ENCODE measurements at places on chromosomes 3 and 15. TPM values are rescaled to one million over a fixed set of nuclear protein-coding genes. Genes with fewer than 3 reads are reported as not detected.

The PTPRG gene
- total RNA-seq, result 4.6 TPM

The LRRIQ4 gene
- total RNA-seq, result 0.09 TPM

DNA sequence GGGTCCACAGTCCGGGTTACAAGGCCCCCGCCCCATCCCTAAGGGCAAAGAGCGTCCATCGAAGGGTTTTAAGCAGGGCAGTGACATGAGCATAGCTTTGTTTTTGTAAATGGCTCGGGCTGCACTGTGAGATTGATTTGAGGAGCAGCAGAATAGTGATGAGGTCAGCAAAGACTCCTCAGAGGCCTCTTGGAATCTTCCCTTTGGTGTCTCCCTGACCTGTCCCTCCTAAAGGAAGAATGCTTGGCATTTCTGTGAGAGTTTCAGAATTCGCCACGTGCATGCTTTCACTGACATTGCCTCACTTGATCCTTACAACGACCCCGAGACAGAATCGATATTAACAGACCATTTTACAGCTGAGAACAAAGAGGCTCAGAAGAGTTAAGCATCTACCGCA lies 20.3 kb downstream of the LAMP3 start:
- no peak for DNase-seq

DNA sequence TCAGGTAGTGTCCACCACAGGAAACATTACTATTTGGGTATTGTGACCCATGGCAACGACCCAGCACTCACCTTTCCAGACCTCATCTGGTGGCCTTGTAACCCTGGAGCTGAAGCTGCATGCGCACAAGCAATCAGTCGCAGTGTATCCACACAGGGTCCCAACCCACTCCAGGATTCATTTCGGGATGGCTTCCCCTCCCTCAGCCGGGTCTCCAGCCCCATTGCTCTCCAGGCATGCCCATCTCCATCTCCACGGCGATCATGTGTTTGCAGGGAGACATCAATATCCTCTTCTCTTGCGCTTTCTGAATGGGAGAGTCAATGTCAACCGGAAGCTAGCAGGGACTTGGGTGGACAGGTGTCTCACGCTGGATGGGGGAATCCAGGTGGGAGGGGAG lies 35.2 kb downstream of the GOLGA6L2 start:
- DNase-seq, result no peak

GRCh38 chr3:196227629-196228493 lies 11.5 kb downstream of the SLC51A start:
- no peak for DNase-seq

The TAGLN3 gene
- 0.33 TPM for total RNA-seq

DNA sequence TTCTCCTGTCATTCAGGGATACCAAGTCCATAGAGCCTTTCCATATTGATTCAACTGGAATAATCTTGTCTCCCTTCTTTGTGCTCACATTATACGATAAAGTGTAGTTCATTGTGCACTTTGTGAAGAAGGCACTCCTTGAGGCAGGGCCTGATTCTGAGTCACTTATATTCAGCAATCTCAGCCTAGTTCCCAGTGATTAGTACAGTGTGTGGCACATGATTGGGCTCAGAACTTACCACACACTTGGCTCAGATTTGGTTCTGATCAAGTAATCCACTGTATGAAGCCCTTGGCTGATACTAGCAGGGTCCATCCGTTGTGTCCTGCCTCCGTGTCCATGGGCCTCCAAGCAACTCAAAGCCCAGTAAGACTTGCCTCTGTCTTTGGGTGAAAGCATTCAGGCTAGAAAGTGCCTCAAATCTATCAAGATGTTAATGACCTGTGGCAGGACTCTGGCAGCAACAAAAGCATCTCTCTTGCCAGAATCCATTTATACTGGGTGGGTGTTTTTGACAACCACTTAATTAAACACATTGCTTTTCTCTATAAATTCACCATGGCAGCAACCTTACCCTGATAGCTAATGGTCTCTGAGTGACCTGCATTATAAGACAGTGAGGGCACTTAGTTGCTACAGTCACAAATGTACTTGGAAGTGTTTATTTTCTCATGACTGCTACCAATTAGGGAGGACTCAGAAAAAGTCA lies 51.3 kb downstream of the TPRG1 start:
- DNase-seq, result peak; percentile 34

- no peak for DNase-seq
Observed at GRCh38 chr3:129658110-129658843, 51.8 kb upstream of the PLXND1 start.

DNA sequence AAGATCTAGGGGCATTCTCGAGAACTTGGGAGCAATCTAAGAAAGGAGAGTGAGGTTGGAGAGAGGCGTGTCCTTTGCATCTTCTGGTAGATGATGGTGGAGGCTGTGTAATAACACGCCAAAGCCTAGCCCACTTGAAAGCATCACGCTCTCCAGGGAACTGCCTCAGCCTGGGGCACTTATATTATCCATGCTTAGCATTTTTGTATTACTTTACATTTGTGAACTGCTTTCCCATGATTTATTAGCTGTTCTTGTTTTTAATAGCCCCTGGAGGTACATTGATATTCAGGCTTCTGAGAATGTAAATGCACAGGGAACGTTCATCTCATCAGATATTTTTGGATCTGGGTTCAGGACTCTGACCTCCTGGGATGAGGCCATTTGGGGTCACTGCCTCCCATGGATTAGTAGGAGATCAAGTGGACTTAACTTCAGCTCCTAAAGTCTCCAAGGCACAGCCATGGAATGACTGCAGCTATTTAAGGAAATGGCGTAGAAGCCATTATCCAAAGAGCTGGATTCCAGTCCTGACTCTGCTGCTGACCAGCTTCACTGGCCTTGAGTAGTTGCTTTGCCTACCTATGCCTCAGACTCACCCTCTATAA lies 124.9 kb downstream of the LPP start:
- no peak for DNase-seq

- DNase-seq, result no peak
Observed at GRCh38 chr3:174907628-174908407, 48.7 kb downstream of the NAALADL2 start.

The GPR62 gene
- total RNA-seq, result not detected

The ASB14 gene
- total RNA-seq, result not detected

DNA sequence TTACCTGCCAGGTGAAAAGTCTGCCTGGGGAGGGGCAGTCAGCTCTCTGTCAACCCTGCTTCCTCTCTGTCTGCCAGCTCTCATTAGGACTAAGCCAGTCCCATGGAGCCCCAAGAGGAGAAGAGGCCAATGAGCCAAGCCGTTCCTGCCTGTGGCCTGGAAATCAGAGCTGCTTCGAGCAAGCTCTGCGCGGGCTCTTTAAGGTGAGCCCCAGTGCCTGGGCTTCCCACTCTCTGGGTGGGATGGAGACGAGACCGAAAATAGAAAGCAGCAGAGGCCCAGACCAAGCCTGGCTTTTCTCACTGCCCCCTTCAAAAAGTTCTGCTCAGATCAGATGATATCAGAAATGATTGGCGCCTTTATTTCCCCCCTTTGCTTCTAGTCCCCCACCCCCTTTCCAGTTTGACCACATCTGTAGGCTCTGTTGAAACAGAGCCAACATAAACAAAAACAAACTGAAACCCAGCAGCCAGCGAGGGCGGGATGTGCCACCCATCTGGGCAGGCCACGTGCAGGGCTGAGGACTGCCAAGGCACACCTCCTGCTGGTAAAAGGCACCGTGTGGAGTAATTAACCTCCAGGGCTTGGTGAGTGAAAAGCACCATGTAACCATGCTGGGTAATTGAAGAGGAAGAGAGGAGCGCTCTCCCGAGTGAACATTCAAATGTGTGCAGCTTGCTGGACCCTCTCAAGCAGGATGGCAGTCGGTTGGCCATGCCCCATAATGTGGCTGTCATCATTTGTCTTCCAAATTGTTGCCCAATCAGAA lies 471.0 kb upstream of the PROK2 start:
- peak; percentile 66 for DNase-seq

DNA sequence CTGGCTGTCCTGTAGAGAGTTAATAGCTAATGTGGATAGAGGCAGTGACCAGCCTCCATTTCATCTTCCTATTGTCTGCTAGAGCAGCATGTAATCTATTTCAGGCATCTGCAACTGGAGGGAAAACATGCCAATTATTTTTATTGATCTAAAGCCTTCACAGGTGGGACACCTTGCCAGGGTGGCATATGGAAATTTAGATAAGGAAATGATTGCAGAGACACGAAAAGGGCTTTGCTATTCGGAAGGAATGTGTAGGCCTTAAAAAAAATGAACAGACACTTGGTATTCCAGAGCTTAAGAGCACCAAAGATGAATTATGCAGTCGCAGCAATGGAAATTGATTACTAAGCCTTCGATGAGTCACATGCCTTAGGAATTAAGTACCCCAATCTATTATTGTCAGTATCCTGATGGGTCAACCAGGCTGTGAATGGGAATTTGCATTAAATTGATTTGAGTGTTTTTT lies 454.7 kb downstream of the SQOR start:
- no peak for DNase-seq

The STAC gene
- not detected for total RNA-seq

GRCh38 chr3:170727754-170728153 lies 141.9 kb upstream of the SLC7A14 start:
- DNase-seq, result no peak

GRCh38 chr3:174869448-174869847 lies 10.3 kb downstream of the NAALADL2 start:
- DNase-seq, result no peak

The SUCLG2 gene
- 33.2 TPM for total RNA-seq

The TRANK1 gene
- 2.3 TPM for total RNA-seq

The IQCF6 gene
- not detected for total RNA-seq

GRCh38 chr15:81025721-81026370 lies 25.1 kb downstream of the TLNRD1 start:
- no peak for DNase-seq

The TOMM70 gene
- total RNA-seq, result 61.5 TPM

The HAPLN3 gene
- total RNA-seq, result 77.0 TPM

DNA sequence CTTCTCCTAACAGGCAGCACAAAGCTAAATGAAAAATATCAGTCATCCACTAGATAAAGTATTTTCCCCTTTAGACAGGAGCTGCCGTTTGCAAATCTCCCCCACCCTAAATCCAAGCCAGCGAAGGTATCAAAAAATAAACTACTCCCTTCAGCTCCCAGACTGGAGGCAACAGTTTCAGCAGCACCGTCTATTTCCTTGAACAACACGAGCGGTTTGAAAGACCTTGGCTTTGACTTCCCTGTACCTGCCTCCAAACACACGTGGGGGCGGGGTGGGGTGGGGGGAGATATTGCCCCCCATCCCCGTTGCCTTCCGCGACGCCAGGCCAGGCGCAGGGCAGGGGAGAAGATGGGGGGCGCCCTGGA lies 832 bp upstream of the CACNA1D start:
- DNase-seq, result no peak

The LRTM1 gene
- total RNA-seq, result not detected

The STAB1 gene
- 0.07 TPM for total RNA-seq

The FBXO40 gene
- not detected for total RNA-seq

DNA sequence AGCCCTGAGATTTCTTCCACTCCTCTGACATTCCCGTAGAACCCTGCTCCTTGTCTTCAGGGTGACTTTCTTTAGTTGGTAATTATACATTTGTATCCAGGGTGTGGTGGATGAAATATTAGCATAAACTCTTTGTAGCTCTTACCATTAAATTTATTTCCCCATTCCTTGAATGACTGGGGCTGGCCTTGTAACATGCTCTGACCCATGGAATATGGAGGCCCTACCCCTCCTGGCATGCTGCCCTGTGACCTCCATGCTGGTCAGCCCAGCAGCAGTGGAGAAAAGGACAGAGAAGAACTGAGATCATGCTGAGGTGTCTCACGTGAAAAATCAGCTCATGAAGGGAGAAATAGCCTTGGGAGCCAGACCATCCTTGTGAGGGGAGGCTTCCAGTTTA lies 96.1 kb upstream of the PROK2 start:
- no peak for DNase-seq

The CCR8 gene
- 5.7 TPM for total RNA-seq

- DNase-seq, result no peak
Observed at GRCh38 chr3:99366663-99367429, 271.5 kb upstream of the COL8A1 start.

DNA sequence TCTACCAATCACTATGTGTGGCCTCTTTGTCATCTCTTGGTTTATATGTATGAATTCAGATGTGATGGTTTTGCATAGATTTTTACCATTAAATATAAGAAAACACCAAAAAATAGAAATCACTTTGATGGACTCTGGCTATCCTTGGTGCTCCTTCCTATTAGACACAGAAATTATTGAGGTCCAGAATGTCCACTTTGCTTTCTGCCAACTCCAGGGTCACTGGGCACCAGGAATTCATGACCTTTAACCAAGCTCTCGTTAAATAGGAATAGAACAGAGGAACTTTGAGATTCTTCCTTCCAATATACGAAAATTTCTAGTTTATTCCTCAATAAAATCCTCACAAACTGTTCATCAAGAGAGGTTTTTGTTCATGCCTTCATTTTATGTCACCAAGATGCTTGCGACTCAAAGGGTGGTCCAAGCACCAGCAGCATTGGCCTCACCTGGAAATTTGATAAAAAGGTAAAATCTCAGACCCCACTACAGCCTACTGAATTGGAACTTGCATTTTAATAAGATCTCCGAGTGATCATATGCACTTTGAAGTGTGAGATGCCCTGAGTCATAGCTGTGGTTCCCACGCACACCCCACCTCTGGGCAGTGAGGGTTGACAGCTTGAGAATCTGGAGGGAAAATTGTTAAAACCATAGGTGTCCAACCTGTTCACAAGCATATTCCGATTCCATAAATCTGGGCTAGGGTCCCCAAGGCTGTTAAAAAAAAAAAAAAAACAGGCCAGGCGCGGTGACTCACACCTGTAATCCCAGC lies 286.6 kb downstream of the IL5RA start:
- DNase-seq, result no peak

GRCh38 chr15:25905140-25905539 lies 42.0 kb upstream of the ATP10A start:
- peak; percentile 44 for DNase-seq

The PPP4R2 gene
- 105 TPM for total RNA-seq

DNA sequence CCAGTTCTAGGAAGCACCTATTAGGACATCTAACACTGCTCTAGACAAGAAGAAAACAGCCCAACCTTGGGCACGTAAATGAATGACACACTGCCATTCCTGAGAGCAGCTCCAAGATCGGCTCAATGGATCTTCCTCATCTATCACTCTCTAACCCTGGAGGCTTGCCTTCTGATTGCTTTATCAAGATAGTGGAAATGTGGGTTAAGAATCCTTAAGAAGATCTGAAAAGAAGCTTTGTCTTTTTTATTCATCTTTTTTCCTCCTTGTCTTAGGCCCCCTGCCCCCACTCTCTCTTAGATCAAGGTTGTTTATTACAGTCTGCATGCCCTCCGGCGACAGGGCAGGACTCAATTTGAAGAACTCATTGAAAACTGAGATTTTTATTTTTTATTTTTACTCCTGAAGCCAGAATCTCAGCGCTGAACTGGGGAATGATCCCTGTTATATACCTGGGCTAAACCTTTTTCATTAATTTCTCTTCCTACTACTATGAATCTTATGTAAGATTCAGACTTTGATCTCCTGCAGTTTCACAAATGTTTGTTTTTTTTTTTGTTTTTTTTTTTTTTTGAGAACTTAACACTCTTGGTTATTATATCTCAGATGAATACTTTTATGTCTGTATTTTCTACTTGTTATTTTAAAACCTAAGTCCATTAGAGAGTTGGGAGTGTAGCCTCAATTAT lies 219.5 kb downstream of the SV2B start:
- DNase-seq, result no peak

The LARP6 gene
- total RNA-seq, result not detected
